Activated T-cell treated with anti-CD3 and anti-CD28 coated beads, Interleukin-2, amount 50 U/mL, for 48 hours (primary cell): ENCODE measurements at places on chromosomes 6 and 20.
A peak's percentile ranks its signal among the peaks of the same experiment; 100 is the strongest.

- no peak for DNase-seq
Observed at GRCh38 chr20:44784688-44785087, 25.7 kb downstream of the RIMS4 start.

DNA sequence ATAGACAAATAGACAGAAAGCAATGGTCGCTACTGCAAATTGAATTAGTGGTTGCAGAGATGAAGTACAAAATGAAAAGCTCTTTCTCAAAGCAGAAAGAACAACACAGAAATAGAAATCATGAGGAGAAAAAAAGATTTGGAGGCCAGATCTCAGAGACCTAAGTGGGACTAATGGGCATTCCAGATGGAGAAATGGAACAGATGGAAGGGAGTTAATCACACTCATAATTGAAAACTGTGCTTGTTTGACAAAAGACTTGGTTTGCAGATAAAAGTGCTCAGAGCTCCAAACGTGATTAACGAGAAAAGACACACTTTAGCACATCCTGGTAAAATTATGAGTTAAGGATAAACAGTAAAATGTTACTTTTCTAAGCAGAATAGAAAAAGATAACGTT, 58.1 kb upstream of the SNRPB2 start:
- DNase-seq = no peak

DNA sequence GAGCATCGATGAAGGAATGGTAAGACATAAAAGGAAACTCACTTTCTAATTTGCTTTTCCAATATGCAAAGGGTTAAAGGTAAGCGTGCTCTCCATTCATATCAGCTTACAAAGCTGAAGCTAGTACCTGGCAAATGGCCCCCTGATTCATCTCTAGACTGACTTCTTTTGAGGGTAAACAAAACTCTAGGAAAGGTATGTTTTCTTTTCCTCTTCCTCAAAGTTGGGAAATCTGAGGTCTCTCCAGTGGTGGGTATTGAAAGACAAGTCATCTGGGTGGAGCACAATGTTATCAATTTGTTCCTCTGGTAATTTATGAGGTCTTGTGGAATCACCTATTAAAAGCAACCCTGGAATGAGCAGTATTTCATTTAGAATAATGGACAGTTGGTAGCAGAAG, 7.9 kb upstream of the FBXO30 start:
- no peak for DNase-seq

- DNase-seq = no peak
Observed at GRCh38 chr6:80605165-80605989, 498.9 kb downstream of the BCKDHB start.

GRCh38 chr6:56934876-56935275, 20.0 kb upstream of the BEND6 start:
- DNase-seq = no peak

- DNase-seq = no peak
Observed at GRCh38 chr6:33140556-33140955, 51.7 kb downstream of the COL11A2 start.

GRCh38 chr6:33794910-33795623, 6.1 kb upstream of the LEMD2 start:
- no peak for DNase-seq

DNA sequence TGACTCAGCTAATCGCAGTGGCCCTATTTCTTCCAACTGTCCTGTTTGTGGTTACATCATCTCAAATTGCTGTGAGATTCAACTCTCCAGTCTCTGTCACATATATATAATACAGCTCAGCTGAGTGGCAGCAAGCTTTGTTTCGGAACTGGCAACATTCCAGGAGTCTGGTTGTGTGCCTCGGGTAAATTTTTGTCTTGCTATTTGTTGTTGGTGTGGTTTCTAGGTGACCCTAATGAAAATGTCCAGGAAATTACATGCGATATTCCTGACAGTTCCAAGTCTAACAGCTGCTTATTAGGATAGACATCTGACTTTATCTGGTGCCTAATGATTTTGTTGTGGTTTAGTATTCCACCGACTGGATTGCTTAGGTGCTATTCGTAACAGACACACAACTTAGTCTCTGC, 581.8 kb downstream of the CD109 start:
- no peak for DNase-seq

DNA sequence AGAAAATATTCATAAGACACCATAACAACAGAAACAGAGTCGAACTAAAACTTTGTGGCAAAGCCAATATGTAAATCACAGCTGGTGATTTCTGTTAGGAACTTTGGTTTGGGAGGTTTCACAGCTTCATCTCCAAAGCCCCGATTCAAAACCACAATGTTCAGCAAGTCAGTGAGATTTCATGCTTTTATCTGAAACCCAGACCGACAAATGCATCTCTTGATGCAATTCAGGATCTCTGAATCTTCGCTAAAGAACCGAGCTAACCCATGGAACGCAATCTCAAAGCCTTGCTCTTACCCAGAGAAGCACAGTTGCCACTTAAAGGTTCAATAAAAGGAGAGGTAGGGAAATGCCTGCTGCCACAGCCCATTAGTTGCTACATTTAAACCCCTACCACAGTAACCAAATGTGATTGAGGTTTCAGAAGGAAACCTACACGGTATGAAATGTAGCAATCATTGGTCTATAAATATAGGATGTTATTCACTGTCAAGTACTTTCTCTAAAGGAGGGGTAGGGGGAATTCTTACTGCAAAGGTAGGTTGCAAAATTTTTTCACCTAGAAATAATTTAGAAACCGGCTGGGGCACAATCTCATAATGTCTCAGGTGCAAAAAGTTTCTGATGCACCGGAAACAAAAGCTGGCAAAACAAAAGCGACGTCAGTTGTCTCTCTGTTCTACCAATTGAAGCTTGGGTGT, 381.0 kb upstream of the ARID1B start:
- peak; percentile 33 for DNase-seq

GRCh38 chr20:3071610-3072529, at the start of gene OXT:
TSS of gene OXT (plus strand) at chr20:3071620. CDS start at chr20:3071656, 36 bp downstream.
- peak; percentile 71 for DNase-seq

DNA sequence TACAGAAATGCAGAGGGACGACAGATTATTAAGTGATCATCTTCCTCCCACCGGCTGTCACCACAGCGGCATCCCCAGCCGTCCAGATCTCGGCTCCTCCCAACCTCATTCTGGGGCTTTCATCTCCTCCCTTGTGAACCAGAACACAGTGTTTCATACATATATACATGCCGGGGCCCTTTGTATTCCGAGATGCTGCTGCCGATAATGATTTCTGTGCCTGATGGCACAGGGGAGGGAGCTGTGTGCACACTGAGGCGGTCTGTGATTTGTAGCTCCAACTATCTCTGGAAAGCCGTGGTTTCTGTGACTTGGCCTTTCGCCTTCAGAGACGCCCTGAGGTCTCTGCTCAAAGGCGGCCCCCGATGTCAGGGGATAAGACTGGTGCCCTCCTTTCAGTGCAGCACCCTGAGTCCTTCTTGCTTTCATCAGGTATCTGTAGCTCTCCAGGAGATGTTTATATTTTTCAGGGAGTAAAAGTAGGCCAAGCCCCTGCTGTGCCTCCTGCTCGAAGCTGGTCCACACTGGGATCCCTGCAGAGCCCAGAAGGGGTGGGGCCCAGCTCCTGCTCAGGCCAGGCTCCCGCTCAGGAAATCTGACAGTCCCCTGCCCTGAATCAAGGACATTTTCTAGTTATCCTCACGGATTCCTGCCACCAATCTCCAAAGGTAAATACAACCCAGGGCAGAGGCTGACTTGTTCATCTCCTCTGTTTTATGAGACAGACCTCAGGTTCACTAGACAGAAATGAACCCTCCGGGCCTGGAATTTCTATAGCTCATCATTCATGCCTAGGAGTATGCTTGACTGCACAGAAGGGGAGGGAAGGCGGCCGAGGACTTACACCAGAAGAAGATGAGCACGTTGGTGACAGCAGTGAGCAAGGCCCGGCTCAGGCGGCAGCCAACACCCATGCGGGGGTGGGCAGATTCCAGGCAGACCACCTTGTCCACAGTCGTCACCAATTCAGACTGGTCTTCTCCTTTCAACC, 11.2 kb downstream of the LEMD2 start:
- no peak for DNase-seq

DNA sequence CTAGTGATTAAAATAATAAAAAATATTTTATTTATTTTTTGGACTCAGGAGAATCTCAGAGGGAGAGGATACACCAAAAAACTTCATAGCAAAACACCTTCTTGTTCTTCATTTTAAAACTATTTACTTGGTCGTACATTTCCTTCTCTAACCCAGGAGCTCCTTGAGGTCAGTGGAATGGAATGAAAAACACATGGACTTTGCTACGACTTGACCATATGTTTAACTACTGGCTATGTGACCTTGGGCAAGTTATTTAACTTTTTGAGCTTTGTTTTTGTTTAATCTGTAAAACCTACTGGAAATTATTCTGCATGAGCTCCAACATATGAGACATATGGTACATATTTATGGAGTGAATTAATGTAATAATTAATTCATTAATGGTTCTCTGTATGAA, 1005.5 kb upstream of the CITED2 start:
- DNase-seq = no peak

- no peak for DNase-seq
Observed at GRCh38 chr6:137871831-137872454, 4.9 kb downstream of the TNFAIP3 start.

- peak; percentile 22 for DNase-seq
Observed at GRCh38 chr6:13526727-13527670, 39.6 kb upstream of the GFOD1 start.

DNA sequence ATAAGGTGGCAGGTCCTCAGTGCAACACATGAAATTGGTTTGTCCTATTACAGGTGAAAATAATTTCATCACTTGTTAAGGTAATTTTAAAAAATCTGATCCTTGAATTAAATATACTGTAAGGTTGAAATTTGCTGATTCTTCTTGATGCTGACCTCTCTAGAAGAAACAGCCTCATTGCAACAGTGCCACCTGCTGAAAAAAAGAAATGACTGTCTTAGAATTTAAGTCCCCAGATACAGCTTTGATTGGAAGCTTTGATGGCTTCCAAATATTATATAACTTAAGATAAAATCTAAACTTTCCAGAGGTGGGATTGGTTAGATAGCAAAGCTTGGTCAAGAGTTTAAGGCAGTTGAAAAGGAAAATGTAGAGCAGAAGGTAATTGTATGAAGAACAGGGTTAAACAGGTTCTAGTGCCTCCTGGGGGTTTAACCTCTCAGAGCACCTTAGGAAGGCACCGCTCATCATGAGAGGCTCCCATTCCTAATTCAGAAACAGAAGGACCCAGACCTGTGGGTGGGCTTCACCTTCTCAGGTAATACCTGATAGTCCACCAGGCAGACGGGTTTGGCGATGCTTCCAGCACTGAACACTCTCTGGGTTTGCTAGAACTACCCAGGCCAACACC, 401.0 kb downstream of the PAX1 start:
- DNase-seq = no peak

DNA sequence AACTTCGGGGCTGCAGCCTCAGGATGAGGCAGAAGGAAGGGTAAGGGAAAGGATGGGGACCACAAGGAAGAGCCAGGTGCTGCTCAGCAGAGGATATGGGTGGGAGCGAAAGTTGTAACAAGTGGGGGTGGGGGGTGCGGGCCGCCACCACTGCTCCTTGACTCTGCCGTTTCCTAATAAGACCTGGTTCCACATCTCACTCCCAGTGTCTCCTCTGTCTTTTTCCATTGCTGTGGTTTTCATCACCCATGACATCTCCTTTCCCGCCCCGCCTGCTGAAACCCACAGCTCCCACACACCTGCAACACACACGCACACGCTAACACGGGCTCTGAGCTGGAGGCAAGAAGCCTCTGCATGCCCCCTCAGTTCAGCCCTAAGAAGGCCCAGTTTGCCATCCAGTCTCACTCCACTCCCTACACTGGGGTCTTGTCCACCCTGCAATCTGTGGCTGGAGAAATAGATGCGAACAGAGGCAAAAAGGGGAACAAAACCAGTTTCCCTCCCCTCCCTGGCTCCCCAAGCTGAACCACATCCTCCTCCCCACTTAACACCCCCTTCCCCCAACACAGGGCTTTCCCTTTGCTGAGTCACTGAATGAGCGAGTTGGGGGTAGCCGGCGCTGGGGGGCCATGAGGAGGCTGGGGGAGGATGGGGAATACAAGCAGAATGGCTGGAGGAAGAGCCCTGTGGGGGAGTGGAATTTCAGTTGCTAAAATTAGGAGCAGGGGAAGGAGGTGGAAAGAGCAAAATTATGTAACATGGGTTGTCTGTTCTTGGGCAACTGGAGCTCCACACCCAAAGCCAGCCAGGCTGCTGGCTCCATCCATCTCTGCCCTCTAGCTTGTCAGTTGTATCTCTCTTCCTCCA, 11.5 kb downstream of the NFKBIL1 start:
- DNase-seq = peak; percentile 84

DNA sequence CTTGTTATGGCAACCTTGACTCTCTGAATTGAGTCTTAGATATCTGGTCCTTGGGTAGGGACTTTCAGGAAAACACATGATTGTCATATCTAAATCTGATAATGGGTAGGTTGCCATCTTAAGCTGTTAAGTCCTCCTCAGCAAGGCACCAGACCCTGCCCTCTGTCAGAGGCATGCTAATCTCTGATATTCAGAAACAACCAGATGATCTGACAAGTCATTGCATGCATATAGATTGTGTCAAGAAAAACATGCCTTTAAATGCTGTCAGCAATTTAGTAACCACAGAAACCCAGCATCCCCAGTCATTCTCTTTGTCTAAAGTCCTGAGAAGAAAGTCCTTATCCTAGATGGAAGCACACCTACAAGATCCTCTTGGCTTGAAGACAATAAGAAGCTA, 149.1 kb downstream of the EDN1 start:
- DNase-seq = no peak

DNA sequence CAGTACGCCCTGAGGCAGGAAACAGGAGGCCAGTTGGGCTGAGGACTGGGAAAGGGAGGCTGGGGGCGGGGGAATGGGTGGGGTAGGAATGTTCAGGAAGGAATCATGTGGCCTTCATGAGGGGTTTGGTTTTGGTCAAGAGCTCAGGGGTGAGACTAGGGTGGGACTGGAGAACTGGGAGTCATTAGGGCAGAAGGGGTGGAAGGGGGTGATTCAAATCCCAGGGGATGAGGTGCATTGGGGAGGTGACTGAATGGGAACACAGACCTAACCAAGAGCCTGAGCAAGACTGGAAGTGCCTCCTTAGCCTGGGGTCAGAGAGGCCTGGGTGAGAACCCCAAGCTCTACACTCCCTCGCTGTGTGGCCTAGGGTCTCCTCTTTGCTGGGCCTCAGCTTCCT, 86.8 kb downstream of the DLGAP4 start:
- DNase-seq = no peak

DNA sequence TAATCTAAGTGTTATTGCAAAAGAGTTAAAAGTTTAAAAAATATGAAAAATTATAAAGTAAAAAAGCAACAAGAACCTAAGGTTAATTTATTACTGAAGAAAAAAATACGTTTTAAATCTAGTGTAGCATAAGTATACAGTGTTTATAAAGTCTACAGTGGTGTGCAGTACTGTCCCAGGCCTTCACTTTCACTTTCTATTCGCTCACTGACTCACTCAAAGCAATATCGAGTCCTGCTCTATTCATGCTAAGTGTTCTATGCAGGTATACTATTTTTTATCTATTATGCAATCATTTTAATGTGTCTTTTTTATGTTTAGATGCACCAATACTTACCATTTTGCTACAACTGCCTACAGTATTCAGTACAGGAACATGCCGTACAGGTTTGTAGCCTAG, 113.0 kb downstream of the MANEA start:
- no peak for DNase-seq
